Activated CD4-positive, alpha-beta T cell treated with anti-CD3 and anti-CD28 coated beads for 24 hours (primary cell): ENCODE measurements at places on chromosomes 3 and 15.

DNA sequence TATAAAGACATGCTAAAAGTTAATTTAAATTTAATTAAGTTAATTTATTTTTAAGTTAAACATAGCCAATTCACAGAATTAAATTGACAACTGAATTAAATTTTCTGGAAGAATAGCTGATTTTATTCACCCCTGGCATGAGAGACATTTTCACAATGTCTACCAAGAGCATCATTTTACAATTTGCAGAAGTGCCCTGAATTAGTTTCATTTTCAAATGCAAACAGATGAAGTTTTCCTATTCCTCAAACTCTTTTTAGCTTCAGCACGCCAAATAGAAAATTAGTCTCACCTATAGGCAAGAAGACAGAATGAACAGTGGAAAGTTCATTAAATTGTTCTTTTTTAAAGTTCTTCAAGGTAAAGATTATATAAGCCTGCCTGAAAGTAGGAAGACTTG is 259.3 kb downstream of the ZBBX start:
- no peak for DNase-seq

DNA sequence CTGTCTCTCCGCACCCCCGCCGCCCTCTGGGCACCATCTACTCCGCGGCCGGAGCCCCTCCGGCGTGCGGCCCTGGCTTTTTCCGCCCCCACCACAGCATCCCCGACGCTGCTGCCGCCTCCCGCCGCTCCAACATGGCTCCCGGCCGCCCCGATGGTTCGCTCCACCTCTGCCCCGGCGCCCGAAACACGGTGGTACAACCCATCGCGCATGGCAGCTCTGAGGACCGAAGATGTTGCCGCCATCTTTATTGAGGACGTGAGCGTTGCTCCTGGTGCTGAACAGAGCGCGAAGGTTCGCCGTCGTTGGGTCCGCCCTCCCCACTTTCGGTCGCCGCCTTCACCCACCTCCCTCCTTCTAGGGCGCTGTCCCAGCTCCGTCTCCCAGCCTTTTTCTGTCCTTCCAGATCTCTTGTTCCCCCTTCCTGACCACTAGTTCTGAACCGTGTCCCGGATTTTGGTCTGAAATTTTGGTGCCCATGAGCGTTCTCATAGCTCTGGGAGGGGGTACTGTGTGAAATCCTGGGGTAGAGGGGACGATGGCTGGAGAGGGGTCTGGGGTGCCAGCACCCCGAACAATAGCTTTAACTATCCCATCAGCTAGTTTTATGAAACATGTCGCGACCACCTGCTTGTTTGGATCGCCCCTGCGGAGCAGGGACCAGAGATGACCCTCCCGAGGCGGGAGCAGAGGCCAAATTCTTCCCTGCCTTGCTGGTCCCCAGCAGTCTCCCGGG is at the start of gene CELSR3:
Gene CELSR3 (minus strand): TSS at position 134 of the 736 bp plus-strand sequence. CDS start 252 bp downstream, outside the sequence.
- DNase-seq: no peak

- no peak for DNase-seq
Measured at GRCh38 chr3:67290438-67290837, 292.3 kb downstream of the KBTBD8 start.

GRCh38 chr15:57647071-57647790 is 55.5 kb downstream of the MYZAP start:
- DNase-seq: no peak

- DNase-seq: no peak
Measured at GRCh38 chr15:65512807-65513416, 4.6 kb downstream of the DPP8 start.

GRCh38 chr3:143901105-143901504 is 52.8 kb upstream of the SLC9A9 start:
- DNase-seq: no peak

DNA sequence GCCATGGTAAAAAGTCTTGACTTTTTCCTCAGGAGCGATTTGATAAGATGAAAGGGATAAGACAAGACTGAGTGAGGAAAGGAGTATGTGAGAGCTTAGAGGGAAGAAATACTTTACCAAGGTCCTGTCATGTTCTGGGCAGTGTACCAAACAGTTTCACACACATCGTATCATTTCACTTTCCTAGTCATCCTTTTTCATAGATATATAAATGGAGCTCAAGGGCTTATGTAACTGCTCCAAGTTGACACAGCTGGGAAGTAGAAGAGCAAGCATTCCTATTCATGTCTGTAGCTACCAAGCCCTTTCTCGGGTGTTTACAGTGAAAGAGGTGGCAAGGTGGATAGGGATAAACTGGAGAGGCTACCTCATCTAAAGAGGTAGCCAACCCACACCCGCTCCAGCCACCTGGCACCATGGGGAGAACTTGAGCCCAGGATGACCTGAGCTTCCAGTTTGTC is 57.4 kb downstream of the MRPS25 start:
- no peak for DNase-seq

DNA sequence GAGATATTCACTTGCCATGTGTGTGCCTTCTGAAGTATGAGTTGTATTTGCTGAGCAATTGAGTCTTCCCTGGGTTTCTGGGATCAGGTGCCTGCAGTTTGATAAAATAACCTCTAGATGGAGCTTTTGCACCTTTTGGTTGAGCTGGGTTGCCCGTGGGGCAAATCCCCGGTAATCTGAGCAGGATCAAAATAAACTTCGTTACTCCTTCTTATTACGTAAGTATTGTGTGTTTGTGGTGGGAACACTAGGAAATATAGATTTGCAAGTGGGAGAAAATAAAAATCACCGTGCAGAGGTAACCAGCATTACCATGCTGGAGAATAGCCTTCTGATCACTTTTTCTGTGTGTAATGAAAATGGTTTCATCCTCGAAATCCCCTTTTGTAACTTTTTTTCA is 277.4 kb upstream of the NR2E3 start:
- DNase-seq: no peak

DNA sequence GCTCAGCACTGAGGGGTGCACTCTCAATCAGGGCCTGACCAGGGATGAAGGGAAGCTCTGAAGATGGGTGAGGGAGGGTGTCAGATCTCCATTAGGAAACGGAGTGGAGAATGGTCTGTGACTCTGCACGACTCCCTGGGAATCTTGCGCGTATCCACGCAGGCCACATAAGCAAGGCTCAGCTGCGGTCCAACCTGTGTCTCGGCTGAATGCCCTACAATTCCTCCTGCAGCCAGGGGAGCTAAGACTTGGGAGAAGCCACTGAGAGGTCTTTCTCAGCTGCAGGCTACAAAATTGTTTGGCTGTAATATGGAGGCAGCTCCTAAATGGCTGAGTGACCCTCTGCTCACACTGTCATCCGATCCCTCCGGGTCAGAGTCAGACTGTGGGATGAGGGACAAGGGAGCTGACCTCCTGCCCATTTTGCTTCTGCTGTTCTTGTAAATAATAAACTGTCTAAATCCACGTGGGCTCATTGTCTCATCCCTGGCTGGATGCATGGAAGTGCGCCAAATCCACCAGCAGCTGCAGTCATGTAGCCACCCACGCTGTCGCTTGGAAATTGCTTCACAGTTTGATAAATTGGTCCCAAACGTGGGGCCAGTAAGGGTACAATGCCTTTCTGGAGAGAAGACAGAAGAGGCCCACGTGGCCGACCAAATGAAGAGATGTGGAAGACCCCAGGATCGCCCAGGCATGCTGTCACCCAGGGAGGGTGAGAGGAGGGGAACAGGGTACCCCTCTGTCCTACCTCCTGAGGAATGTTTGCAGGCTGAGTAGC is 30.5 kb downstream of the ALS2CL start:
- no peak for DNase-seq

DNA sequence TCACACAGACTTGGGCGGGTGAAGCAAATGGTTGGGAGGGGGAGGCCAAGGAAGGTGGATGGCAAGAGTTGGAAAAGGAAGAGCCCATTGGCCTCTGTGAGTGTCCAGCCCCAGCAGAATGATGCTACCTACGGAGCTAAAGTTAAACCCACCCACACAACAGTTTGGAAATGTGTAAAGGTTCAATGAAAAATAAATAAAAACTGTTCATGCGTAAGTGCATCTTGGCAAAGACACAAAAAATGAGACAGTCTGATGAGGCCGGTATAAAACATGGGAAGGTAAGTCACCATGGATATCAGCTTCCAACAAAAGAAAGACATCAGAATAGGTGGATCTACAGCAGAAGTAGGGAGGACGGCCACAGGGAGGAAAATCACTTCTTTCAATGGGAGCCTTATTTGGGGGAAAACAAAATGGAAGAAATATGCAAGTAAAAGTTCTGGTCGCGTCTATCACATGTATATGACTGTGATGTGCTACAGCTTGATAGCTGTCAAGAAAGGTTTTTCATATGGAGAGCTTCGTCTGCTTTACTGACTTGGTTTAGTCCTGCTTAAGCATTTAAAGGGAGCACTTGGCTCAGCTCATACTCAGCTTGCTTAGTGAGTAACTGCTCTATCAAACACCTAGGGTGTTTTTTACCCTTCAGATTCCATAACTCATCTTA is 82.8 kb downstream of the TIGIT start:
- no peak for DNase-seq

DNA sequence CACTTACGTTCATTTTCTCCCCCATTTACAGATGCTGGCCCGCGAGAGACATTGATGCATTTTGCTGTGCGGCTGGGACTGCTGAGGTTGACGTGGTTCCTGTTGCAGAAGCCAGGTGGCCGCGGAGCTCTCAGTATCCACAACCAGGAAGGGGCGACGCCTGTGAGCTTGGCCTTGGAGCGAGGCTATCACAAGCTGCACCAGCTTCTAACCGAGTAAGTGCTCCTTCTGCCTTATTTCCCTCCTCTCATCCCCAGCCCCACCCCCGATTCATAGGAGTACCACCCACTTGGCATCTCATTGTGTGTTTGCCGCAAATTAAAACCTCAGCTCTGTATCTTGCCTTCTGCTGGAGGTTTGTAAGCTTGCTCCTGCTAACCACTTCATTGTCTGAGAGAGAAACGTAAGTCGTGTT is 163.3 kb downstream of the AKAP13 start:
- DNase-seq: no peak

DNA sequence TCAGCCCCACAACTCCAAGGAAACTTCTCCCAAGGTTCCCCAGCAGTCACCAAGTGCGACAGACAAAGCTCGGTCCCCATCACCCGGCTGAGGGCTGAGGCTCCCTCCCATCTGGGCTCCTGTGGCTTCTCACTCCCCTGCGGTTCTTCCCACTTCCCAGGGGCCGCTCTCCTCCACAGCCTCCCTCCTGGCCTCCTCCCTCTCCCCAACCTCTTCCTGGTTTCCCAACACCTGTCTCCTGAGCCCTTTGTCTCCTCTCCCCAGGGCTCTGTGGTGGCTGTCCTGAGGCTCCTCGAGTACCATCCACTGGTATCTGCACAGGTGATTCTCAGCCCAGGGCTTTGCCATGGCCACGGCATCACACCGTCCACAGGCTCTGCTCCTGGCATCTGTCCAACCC is 113.2 kb upstream of the NSMCE3 start:
- no peak for DNase-seq

GRCh38 chr3:48532271-48532976 is 24.2 kb downstream of the PFKFB4 start:
- no peak for DNase-seq

DNA sequence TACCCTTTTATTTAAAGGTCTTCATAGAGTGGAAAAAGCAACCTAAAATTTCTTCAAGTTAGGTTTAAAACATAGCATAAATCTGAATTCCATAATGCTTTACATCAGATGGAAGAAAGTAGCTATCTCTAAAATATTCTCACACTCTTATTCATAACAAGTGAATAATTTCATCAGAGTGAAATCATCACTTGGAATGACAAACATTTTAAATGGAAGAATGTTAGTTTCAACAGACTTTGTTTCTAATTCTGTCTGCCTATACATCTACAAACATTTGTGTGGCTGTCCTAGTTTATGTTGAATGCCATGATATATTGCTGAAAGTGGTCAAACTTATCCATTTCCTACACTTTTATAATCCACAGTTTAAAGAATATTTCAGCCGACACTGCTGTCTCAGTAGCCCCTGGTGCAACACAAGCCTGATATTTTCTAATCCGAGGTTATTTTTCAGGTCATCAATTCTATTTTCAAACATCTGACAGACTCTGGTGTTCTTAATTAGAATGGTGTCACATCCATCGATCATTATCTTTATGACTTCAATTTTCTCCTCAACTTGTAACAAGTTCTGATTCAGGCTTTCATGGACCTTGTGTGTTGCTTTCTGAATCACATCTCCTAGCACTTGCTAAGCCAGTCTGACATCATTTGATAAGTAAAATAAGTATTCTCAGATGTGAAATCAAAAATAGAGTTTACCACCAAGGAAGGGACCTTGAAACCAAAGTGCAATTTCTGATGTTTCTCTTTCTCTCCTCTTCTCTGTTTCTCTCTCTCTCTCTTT is 17.1 kb upstream of the CNTN3 start:
- DNase-seq: no peak

GRCh38 chr3:16433701-16434151 is 79.8 kb downstream of the RFTN1 start:
- no peak for DNase-seq

DNA sequence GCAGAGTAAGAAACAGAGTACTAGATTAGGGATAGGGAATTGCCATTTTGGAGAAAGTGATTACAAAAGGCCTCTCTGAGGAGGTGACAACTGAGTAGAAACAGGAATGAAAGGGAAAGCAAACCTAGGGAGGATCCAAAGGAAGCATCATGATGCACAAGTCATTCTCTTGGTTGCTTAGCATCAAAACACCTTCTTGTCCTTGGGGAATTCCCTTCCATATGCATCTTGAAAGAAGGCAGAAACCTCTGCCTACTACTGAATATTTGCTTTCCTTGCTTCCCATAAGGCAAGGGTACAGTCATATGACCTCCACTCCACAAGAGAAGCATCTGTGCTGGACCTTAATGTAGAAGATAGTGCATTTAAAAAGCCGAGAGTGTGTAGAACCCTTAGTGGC is 24.1 kb downstream of the GABPB1 start:
- no peak for DNase-seq

DNA sequence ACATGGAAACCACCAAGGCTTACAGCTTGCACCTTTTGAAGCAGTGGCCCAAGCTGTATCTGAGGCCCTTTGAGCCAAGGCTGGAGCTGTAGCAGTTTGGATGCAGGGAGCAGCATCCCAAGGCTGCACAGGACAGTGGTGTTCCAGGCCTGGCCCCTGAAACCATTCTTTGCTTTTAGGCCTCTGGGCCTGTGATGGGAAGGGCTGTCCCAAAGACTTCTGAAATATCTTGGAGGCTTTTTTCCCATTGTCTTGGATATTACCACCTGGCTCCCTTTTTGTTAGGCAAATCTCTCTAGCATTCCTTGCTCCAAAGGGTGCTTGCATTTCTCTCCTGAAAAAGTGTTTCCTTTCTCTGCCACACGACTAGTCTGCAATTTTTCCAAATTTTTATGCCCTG is 302.8 kb upstream of the MDFIC2 start:
- no peak for DNase-seq

DNA sequence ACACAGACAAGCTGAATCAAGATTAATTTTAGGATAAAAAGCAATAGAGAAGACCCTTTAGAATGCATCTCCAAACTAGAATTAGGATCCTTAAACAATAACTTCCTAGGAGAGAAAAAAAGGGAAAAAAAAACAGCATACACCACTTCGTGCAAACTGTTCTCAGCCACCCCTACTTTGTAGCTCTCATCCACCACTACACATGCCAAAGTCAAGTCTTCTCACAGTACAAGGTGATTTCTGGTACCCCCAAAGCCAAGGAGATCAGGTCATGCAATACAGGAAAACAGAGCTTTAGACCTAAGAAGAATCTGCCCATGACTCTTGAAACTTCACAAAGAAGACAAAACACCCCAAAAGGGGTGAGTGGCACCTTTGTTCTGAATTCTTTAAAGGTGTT is 166.9 kb downstream of the SUCNR1 start:
- DNase-seq: no peak
